Activated CD8-positive, alpha-beta memory T cell treated with anti-CD3 and anti-CD28 coated beads for 1 hour (primary cell): ENCODE measurements at places on chromosomes 1 and 21.

DNA sequence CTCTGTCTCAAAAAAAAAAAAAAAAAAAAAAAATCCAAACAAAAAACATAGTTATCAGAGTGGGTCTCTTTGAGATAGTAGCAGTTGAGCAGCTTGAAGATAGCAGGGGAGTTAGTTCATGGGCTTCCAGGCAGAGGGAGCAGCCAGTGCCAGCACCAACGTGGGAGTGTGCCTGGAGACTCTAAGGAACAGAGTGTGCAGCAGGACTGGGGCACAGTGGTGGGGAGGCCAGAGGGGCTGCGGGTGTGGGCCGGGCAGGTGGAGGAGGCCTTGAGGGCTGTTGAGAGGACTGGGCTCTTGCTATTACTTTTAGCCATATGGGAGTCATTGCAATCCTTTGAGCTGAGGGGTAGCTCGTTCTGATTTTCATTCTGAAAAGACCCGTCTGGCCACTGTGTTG lies 63.8 kb downstream of the RYR2 start:
- no peak for DNase-seq

DNA sequence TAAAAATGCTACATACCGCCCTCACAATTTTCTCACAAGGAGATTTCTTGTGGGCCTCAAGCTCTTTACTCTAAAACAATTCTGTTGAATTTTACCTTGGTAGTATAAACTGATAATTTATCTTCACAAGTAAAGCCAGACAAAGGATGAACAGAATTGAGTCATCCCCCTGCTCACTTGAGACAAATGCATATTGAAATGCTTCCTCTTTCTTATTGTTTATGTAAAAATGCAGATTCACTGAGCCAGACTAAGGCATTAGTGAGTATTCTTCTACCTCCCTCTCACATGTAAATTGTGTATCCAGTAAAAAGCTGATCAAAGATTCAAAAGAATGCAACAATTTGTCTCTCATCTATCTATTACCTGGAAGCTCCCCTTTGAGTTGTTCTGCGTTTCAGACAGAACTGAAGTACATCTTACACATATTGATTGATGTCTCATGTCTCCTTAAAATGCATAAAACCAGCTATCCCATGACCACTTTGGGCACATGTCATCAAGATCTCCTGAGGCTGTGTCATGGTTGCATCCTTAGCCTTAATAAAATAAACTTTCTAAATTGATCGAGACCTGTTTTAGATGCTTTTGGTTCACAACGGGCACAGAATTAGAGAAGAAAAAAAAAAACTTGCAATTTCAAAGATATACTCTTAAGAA lies 743.1 kb upstream of the B3GALT2 start:
- no peak for DNase-seq

DNA sequence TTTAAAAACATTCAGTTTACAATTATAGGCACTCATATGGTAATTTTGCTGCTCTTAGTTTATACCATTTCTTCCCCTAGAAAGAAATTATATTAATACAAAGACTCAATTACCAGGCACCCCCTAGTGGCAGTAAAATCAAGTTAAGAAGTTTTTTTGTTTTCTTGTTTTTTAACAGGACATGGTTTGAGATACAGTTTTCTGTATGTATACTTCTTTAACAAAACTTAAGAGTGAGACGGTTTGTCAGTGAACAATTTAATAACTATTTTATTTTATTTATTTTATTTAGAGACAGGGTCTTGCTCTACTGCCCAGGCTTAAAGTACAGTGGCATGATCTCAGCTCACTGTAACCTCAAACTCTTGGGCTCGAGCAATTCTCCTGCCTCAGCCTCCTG lies 224.6 kb downstream of the FAF1 start:
- no peak for DNase-seq

- no peak for DNase-seq
Measured at GRCh38 chr21:31670070-31670469, 10.6 kb downstream of the SOD1 start.

GRCh38 chr1:212528501-212528900 lies 80.1 kb upstream of the ATF3 start:
- no peak for DNase-seq

DNA sequence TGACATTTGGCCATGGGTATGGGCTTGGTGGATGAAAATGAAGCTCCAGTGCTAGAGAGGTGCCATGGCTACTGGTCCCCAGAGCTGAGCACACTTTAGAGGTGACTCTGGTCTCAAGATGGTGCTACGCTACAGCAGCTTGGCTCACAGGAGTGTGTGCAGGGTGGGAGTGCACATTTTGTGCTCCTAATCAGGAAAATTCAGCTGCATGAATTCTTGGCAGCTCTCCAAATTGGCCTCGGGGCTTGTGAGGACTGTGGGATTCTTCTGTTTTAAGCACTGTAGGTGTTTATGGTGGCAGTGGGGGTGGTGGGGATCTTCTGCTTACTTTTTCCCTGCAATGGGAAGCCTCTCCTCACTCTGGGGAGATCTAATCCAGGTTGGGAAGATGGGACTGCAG lies 17.3 kb upstream of the TIPRL start:
- no peak for DNase-seq

DNA sequence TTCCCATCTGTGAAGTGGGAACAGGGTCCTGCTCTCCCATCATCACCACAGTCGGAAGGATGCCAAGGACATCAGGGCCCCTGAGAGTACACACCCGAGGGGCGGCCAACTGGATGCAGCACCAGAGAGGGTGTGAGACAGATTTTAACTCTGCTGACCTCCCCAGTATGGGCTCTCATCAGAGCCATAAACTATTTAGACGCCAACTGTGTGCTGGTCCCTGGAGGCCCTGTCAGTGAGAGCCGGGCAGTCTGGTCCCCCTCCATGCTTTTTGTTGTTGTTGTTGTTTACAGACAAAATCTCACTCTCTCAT lies 1.7 kb downstream of the FGR start:
- DNase-seq = no peak

- DNase-seq = no peak
Measured at GRCh38 chr1:91693557-91693956, 192.4 kb downstream of the TGFBR3 start.

- DNase-seq = no peak
Measured at GRCh38 chr21:39384674-39385298, 35.9 kb upstream of the HMGN1 start.

DNA sequence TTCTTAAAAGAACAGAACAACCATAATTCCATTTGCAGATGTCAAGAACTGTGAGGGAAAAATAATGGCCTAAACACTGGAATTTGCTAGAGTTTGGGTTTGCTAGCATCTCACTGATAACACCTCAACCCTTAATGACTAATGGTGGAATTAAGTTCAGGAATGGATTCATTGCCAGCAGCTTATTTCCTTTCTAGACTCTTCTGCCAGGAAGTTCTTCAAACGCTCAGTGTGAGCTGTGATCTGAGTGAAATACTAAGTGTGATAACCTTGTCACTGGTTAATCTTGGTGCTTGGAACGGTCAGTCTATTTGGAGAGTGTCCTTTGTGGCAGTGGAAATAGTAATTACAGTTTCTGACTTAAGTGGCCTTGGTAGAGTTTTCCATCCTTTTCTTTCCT lies 21.6 kb upstream of the PLEKHM2 start:
- no peak for DNase-seq

DNA sequence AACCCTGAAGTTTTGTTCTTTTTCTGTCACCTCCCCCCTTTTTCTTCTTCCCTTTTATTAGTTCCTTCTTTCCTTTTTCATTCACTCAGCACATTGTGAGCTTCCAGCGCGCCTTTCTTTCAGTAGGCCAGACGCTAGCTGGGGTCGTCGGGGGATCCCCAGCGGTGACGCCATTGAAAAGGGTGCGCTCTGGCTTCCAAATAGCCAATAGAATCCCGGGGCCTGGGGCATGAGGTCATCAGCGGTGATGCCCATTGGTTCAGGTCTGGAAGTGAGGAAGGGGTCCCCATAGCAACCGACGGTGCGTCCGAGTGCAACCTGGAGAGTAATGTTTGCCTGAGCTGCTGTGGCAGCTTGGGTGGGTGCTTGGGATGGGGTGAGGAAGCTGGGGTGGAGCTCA lies 6.9 kb upstream of the EFNA3 start:
- DNase-seq = no peak

GRCh38 chr1:15951341-15952153 lies 24.4 kb downstream of the ZBTB17 start:
- no peak for DNase-seq

- no peak for DNase-seq
Measured at GRCh38 chr1:17020502-17020901, 8.8 kb upstream of the ATP13A2 start.

DNA sequence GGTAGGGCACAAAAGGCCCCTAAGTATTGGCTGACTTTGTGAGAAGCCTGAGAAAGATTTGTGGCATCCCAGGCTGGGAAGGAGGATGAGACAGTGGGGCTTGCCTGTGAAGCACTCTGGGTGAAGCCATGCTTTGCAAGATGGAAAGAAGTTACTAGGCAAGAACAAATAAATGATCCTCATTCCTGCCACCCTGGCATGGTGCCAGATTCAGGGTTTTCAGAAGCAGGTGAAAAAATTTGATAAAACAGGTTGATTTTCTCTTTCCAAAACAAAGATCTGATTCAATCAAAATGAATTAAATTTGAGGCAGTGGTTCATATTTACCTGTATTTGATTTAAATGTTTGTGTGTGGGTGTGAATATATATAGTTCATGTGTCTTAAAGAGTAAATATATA lies 386.9 kb upstream of the PROX1 start:
- DNase-seq = no peak

DNA sequence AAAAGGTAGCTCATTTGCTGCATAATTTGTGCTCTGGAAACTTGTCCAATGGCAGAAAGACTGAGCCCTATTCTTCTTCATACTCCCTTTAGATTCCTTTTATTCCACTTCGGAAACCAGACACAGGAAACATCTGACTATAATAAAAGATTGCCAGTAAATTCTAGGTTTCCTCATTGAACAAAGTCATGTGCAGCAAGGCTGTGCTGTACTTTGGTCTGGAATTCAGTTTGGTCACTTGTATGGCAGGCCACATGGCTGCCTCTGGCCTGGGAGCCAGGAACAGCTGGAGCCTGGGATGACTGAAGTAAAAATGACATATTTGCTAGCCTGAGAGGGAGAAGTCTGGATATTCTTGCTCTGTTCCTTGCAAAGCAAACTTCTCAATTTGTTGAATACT lies 79.6 kb downstream of the ST3GAL3 start:
- no peak for DNase-seq

GRCh38 chr1:26138974-26139558 lies 19.8 kb upstream of the FAM110D start:
- no peak for DNase-seq

DNA sequence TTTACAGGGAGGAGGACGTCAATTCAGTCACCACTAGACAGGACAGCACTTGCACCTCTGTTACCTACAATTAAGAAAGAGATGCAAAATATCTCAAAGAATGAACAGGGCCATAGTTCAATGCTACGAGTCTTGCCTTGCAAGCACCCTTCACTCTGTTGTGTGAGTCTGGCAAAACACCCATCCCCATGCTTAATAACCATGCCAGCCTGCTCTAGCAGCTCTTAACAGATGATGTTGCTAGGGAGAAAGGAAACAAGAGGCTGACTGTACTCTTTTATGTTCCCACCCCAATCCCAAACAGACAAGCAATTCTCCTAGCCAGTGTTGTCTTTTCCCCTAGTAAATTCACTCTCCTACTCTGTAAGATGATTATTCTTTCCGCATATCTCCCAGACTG lies 5.3 kb downstream of the CBR1 start:
- DNase-seq = no peak

DNA sequence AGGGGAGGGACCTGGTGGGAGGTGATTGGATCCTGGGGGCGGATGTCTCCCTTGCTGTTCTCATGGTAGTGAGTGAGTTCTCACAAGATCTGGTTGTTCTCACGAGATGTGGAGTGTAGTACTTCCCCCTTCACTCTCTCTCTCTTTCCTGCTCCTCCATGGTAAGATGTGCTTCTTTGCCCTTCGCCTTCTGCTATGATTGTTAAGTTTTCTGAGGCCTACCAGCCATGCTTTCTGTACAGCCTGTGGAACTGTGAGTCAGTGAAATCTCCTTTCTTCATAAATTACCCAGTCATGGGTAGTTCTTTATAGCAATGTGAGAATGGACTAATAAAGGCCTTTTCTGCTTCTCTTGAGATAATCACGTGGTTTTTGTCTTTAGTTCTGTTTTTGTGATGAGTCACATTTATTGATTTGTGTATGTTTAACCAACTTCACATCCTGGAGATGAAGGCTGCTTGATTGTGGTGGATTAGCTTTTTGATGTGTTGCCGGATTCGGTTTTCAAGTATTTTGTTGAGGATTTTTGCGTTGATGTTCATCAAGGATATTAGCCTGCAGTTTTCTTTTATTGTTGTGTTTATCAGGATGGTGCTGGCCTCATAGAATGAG lies 45.5 kb downstream of the RABGAP1L start:
- DNase-seq = no peak

DNA sequence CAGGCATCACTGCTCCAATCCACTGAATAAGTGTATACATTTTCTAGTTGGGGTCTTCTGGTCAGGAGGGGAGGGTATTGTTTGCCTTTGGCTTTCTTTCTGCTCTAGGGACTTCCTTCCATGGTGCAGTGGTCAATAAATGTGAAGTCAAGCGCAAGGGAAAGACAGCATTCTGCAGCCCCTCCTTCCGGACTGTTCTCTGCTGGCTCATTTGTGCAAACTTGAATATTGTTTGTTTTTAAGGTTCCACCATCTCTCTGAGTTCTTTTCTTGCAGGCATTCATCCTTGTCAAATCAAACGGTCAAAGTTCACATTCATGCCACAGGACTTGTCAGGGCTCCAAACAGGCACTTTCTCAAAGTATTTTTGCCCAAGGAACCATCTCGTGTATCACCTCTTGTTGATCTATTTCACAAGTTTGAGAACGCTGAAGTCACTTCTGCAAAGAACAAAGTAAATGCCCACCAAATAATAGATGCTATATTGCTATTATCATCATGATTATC lies 205.6 kb upstream of the KAZN start:
- DNase-seq = no peak

- DNase-seq = no peak
Measured at GRCh38 chr1:156076609-156077429, 5.4 kb downstream of the MEX3A start.

DNA sequence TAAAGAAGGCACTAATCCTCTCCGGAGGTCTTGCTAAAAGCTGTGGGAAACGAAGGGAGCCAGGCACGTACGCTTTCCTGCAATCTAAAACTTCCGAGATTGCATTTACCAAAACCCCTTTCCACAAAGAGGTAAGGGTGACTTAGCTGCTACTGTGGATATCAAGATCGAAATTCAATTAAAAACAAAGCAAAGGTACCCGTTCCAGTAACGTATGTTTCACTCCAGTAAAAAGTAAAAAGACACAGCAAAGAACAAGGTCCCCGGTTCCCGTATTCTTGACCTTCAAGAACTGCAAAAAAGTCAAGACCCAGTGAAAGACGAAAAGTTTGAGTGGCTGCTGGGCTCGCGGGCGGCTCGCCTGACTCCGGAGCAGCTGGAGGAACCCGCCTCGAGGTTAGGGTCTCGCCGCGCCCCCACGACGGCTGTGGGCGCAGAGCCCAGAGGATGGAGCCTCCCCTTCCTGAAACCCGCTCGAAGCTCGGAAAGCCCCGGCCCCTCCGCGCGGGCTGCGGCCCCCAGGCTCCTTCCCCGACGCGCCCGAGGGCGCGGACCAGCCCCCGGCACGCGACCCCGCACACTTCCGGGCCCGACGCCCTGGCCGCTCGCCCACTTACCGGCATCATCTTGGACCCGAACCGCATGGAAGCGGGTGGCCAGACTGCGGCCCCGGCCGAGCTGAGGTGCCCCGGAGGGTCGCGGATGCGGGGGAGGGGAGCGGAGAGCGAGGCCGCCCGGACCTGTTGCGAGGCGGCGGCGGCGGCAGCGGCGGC lies 524 bp downstream of the TP53BP2 start:
- DNase-seq = peak; percentile 7

- DNase-seq = no peak
Measured at GRCh38 chr1:107474877-107475612, 334.2 kb downstream of the NTNG1 start.

- DNase-seq = no peak
Measured at GRCh38 chr1:76759950-76760349, 107.3 kb upstream of the ST6GALNAC5 start.
